ENCODE measurements at places on chromosomes 7 and 10.

DNA sequence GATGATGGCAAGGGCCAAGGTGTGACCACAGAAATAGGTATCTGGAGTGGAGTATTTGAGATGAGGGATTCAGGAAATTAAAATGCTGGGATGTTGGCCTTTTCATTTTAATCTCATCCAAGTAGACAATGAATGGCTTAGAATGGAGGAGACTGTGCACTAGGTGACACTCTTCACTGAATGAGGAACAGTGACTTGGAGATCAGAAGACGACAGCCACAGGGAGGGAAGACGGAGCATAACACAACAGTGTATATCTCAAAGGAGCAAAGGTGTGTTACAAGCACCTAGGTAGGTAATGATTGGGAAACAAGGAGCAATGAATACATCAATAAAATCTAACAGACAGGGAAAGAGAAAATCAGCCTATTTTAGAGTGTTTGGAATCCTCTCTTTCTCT is 4.1 kb upstream of the TAX1BP1 start:
- DNase-seq: no peak

GRCh38 chr10:74282151-74282847 is 131.3 kb downstream of the ADK start:
- DNase-seq: no peak

- peak; percentile 83 for DNase-seq
Measured at GRCh38 chr7:131627735-131628190, 71.3 kb upstream of the PODXL start.

DNA sequence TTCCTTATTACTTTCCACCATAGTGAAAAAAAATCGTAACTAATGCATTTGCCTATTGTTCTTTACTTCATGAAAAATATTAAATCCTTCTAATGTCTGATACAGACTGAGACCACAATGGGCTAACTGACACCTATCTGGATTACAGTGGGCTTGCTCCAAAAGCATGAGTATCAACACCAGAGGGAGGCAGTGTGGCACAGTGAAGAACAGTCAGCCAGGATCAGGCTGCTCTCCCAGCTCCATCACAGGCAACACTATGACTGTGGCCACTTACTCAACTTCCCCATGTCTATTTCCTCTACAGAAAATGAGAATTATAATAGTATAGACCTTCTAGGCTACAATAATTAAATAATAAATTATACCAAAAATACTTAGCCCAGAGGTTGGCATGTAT is 97.2 kb downstream of the SLC25A13 start:
- DNase-seq: peak; percentile 24

DNA sequence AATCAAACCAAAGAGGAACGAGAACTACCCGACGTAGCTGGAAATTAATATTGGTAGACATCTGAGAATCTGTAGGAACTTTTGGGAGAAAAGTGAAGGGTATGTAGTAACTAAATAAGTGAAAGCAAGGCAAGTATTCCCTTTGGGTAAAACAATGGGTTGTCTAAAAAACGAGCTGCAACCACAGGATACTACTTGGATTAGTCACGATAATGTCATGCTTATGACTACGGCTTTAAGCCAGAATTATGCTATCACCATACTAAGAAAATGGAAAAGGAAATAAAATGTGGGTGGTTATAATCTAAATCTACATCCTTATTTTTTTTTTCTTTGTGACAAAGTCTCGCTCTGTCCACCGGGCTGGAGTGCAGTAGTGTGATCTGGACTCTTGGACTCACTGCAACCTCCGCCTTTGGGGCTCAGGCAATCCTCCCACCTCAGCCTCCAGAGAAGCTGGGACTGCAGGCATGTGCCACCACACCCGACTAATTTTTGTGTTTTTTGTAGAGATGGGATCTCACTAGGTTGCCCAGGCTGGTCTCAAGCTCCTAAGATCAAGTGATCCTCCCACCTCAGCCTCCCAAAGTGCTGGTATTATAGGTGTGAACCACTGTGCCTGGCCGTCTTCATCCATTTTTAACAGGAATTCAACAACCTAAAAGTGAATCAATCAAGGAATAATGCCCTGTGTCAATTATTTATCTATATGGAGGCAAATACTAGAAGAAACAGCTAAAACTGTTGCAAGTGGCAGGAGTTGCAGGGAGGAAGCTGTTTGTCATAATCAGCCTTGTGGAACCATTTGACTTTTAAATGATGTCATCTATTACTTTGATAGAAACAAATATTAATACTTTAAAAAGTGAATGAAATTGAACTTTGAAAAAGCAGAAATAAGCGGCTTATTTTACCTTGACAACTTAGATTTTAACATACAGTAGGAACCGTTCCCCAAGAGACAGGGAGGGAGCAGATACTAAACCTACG is 189.3 kb downstream of the PRPF18 start:
- no peak for DNase-seq

GRCh38 chr7:23254051-23254681 is 7.6 kb downstream of the GPNMB start:
- no peak for DNase-seq

All from NCI-H146 (cell line).